HCT116 (cell line): ENCODE measurements at places on chromosomes 6 and 20. TPM values are rescaled to one million over a fixed set of nuclear protein-coding genes. Genes with fewer than 3 reads are reported as not detected.

MCHR2 gene
- total RNA-seq: not detected

CST4 gene
- total RNA-seq: not detected

SLC12A5 gene
- total RNA-seq: 1.9 TPM

SYCP2 gene
- 0.59 TPM for total RNA-seq

PTGIS gene
- 0.25 TPM for total RNA-seq

DNA sequence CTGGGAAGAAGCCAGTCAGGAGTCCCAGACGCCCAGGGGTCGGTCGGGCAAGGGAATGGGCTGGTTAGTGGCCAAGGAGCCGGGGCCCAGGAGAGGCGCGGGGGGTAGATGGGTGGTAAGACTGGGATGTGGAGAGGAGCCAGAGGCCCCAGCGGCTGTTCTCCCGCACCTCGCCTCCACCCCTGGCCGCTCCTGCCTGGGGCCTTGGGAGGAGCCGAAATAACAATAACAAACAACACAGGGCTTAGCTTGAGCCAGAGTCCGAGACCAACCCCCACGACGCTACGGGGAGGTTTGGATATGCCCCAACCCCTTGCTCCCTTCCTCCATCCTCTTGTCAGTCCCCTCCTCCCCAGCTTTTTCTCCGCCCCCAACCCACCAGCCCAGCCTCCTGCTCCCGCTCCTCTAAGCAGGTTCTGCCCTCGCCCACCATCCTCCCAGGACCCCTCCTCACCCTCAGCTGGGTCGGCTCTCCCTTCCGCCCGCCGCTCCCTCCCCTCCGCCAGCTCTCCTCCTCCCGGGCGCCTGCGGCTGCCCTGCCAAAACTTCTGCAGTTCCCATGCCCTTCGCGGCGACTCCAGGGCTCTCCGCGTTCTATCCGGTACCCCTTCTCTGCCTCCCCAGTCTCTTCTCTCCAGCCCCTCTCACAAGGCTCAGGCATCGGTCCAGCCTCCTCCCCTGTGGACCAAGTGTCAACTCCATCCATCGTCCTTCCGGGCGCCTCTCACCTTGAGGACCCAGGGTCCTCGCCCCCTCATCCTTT, 1.1 kb downstream of the RNF39 start:
- H3K36me3 ChIP-seq: no peaks in the 10 kb centered on the region
- no peaks in the 10 kb centered on the region for H3K27me3 ChIP-seq
- no peak for DNase-seq
- peaks cover 19% of the 10 kb centered on the region for H3K4me1 ChIP-seq
- H3K4me3 ChIP-seq: no peak overlapping the region
- H3K27ac ChIP-seq: no peak overlapping the region

GRCh38 chr6:112841553-112842329, 494.6 kb downstream of the RFPL4B start:
- no peak overlapping the region for H3K27ac ChIP-seq
- DNase-seq: no peak
- H3K4me3 ChIP-seq: no peak overlapping the region
- no peaks in the 10 kb centered on the region for H3K4me1 ChIP-seq

DNA sequence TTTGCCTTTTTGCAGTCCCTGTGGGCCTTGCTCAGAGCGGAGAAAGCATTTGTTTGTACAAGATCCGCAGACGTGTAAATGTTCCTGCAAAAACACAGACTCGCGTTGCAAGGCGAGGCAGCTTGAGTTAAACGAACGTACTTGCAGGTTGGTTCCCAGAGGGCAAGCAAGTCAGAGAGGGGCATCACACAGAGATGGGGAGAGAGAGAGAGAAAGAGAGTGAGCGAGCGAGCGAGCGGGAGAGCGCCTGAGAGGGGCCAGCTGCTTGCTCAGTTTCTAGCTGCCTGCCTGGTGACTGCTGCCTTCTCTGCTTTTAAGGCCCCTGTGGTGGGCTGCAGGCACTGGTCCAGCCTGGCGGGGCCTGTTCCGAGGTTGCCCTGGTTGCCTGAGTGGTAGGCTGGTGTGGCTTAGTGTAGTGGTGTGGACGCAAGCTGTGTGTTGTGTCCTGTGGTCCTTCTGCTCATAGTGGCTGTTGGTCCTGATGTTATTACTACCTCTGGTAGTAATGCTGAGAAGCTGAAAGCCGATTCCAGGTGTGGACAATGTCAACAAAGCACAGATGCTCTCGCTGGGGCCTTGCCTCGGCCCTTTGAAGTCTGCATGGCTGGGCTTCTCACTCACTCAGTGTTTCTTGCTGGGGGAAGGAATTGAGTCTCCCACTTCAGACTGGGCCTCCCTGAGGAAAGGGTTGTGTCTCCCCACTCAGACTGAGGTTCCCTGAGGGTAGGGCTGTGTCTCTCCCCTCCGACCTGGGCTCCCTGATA, 12.1 kb downstream of the VEGFA start:
- DNase-seq: no peak
- no peak overlapping the region for H3K27ac ChIP-seq
- peaks cover 49% of the 10 kb centered on the region for H3K36me3 ChIP-seq
- no peak overlapping the region for H3K4me3 ChIP-seq

GRCh38 chr20:7248281-7249201, 481.1 kb downstream of the BMP2 start:
- H3K36me3 ChIP-seq: no peaks in the 10 kb centered on the region
- no peak for DNase-seq
- no peaks in the 10 kb centered on the region for H3K27me3 ChIP-seq

GRCh38 chr6:3899061-3899460, 49.9 kb downstream of the FAM50B start:
- no peaks in the 10 kb centered on the region for H3K27me3 ChIP-seq
- H3K27ac ChIP-seq: no peak overlapping the region
- no peak for DNase-seq
- no peaks in the 10 kb centered on the region; the same call in 1 of the 2 replicates for H3K4me1 ChIP-seq
- no peak overlapping the region for H3K4me3 ChIP-seq

GRCh38 chr20:11204926-11205768, 531.3 kb upstream of the JAG1 start:
- no peaks in the 10 kb centered on the region for H3K27me3 ChIP-seq
- DNase-seq: peak; percentile 73
- H3K4me1 ChIP-seq: peaks cover 22% of the 10 kb centered on the region
- no peak overlapping the region for H3K27ac ChIP-seq
- no peak overlapping the region for H3K4me3 ChIP-seq

- DNase-seq: no peak
- H3K4me3 ChIP-seq: peak within 1 kb of the TSS; percentile 83
- H3K27ac ChIP-seq: peak within 1 kb of the TSS; percentile 69
These were observed at the start of gene PRICKLE4 for GRCh38 chr6:41780551-41781365. PRICKLE4 (plus strand) TSS chr6:41780782; CDS start chr6:41783474, 2,692 bp downstream.

DNA sequence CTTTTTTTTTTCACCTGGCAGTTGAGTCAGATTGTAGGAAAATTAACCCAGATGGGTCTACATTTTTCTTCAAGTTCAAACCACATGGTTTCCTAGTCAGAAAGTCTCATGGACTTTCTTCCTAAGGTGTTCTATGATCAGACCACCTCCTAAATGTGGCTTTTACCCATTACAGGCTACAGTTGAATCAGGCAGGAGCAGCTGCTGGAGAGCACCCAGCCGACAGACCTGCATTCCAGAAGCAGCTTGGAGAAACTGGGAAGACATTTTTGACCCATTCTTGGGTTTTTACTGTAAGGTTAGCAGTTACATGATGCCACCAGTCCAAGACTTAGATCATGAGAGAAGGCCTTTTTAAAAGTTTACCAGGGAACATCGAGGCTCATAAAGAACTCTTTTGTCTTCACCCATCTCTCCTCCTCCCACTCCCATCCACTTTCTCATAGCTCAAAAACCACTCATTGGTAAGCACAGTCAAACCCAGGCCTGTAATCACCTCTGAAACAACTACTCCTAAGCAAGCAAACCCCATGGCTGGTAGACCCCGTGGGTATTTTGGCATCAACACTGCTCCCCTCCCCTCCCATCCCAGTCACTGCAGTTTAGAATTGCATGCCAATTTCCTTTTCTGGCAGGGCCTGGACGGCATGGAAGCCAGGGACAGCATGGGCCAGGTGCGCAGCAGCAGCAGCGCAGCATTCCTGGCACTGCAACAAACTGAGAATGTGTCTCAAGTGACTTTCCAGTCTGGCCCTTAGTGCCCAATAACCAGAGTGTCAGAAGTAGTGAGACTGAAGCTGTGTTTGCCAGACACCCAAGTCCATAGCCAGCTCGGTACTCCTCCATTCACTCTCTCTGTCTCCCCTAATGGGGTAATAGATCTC, 113.7 kb downstream of the CLIC5 start:
- no peaks in the 10 kb centered on the region for H3K27me3 ChIP-seq
- DNase-seq: no peak
- no peaks in the 10 kb centered on the region for H3K4me1 ChIP-seq
- no peak overlapping the region for H3K27ac ChIP-seq
- H3K4me3 ChIP-seq: no peak overlapping the region

DNA sequence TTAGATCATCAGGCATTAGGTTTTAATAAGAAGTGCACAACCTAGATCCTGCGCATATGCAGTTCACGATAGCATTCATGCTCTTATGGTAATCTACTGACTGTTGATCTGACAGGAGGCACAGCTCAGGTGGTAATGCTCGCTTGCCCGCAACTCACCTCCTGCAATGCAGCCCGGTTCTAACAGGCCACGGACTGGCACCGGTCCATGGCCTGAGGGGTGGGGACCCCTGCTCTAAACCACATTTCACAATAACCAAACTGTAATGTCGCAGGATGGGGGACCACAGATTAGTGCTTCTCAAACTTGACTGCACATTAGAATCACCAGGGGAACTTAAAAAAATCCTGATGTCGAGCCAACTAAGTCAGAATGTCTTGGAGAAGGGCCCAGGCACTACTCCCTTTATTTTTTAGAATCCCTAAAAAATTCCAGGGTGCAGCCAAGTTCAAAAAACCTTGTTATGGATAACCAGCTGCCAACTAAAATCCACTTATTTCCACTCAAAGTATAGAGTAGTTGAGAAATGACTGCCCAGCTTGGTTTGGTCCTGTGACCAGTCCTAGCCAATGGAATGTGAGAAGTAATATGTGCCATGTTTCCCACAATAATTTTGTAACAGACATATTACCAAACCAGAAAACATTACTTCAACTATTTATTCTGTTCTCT, 3.1 kb downstream of the SHPRH start:
- H3K36me3 ChIP-seq: 0 out of 2 replicates have a peak, but pooled peaks cover 6% of the 10 kb centered on the region
- no peak overlapping the region for H3K27ac ChIP-seq
- H3K27me3 ChIP-seq: no peaks in the 10 kb centered on the region

- peak overlapping the region; percentile 48 for H3K4me3 ChIP-seq
- peak overlapping the region; percentile 93 for H3K27ac ChIP-seq
- H3K36me3 ChIP-seq: no peaks in the 10 kb centered on the region
- H3K4me1 ChIP-seq: peaks cover 47% of the 10 kb centered on the region
These were observed 164.4 kb downstream of the SIM1 start for GRCh38 chr6:100300221-100300736.

- peak overlapping the region; percentile 95 for H3K27ac ChIP-seq
- H3K4me3 ChIP-seq: peak overlapping the region; percentile 91
- DNase-seq: no peak
- peaks cover 5% of the 10 kb centered on the region; the same call in 1 of the 2 replicates for H3K36me3 ChIP-seq
These were observed 1.4 kb downstream of the AKIRIN2 start for GRCh38 chr6:87700397-87701343.

GRCh38 chr6:23396949-23397348, 729.1 kb upstream of the NRSN1 start:
- H3K27ac ChIP-seq: no peak overlapping the region
- H3K36me3 ChIP-seq: no peaks in the 10 kb centered on the region
- H3K27me3 ChIP-seq: no peaks in the 10 kb centered on the region
- H3K4me1 ChIP-seq: no peaks in the 10 kb centered on the region

DNA sequence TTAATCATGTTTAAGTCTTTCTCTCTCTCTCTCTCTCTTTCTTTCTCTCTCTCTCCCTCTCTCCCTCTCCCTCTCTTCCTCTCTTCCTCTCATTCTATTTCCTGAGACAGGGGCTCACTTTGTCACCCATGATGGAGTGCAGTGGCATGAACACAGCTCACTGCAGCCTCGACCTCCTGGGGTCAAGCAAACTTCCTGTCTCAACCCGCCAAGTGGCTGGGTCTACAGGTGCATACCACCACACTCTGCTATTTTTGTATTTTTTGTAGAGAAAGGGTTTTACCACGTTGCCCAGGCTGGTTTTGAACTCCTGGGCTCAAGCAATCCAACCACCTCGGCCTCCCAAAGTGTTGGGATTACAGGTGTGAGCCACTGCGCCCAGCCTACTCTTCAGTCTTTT, 15.7 kb upstream of the RPS10 start:
- DNase-seq: no peak
- H3K4me3 ChIP-seq: no peak overlapping the region
- H3K36me3 ChIP-seq: no peaks in the 10 kb centered on the region
- H3K27me3 ChIP-seq: no peaks in the 10 kb centered on the region
- H3K27ac ChIP-seq: no peak overlapping the region

DNA sequence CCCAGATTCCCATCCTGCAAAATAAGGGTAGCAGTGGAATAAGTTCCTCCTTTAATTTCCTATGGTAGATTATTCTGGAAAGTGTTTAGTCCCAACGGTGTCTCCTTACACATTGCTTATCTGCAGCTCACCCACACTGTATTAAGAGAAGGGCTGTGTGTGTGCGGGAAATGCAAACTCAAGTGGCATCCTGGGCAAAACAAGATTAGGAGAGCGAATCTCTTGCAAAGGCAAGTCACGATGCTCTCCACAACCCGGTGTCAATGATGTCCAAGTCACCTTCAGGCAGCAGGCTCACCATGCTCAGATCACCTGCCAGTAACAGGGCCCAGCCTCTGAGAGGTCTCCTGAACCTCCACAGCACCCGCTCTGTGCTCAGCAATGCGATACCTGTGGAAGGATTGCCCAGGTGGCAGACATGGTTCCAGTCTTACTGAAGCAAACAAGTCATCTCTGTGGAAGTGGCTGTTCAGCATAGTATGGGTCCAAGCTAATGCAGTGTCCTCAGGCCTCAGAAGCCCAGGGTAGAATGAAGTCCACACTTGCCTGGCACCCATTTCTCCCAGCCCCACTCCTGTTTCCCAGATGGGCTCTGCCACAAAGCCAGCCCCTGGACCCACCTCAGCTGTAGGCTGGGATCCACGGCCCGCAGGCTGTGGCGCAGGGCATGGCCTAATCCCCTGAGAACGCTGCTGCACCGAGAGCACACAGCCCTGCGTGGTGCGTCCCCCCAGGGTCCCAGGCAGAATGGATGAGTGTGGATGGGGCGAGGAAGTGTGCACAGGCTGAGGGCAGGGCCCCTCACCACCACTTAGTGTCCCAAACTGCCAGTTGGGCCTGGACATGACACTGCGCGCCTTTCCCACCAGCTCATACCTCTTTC, 101.2 kb downstream of the PXDC1 start:
- no peaks in the 10 kb centered on the region for H3K36me3 ChIP-seq
- H3K4me3 ChIP-seq: no peak overlapping the region
- H3K4me1 ChIP-seq: no peaks in the 10 kb centered on the region
- H3K27ac ChIP-seq: no peak overlapping the region

DNA sequence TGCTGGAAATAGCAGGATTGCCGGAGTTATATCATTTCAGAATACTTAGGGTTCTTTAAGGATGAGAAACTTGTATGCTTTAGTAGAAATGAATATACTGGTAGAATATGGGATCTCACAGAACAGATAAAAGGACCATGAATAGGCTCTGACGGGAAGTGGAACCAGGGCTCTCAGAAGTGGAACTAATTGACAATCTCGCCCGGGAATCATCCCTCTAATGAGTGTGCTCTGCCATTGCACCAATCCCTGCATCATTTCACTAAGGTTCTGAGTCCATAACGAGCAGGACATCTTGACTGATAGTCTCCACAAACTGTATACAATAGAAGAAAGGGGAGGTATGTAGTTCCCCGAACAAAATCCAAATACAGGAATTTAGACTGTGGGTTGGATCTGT, 150.1 kb downstream of the COL9A1 start:
- no peaks in the 10 kb centered on the region for H3K36me3 ChIP-seq
- no peak overlapping the region for H3K27ac ChIP-seq
- H3K27me3 ChIP-seq: peaks cover 46% of the 10 kb centered on the region; the same call in 1 of the 2 replicates
- no peak overlapping the region for H3K4me3 ChIP-seq
- H3K4me1 ChIP-seq: no peaks in the 10 kb centered on the region
